ENCODE measurements at places on chromosomes 6 and 20. TPM values are rescaled to one million over a fixed set of nuclear protein-coding genes. Genes with fewer than 3 reads are reported as not detected.
A peak's percentile ranks its signal among the peaks of the same experiment; 100 is the strongest.

GRCh38 chr6:113953346-113953745 lies 17.6 kb downstream of the HDAC2 start:
- DNase-seq = peak; percentile 11

GRCh38 chr20:50399917-50400704 lies 110.1 kb upstream of the PTPN1 start:
- no peak for DNase-seq

GRCh38 chr6:20069021-20069522 lies 143.2 kb downstream of the MBOAT1 start:
- DNase-seq = no peak

The NKX2-2 gene
- total RNA-seq = not detected

- no peak for DNase-seq
Measured at GRCh38 chr6:119324718-119325117, 24.8 kb downstream of the MAN1A1 start.

DNA sequence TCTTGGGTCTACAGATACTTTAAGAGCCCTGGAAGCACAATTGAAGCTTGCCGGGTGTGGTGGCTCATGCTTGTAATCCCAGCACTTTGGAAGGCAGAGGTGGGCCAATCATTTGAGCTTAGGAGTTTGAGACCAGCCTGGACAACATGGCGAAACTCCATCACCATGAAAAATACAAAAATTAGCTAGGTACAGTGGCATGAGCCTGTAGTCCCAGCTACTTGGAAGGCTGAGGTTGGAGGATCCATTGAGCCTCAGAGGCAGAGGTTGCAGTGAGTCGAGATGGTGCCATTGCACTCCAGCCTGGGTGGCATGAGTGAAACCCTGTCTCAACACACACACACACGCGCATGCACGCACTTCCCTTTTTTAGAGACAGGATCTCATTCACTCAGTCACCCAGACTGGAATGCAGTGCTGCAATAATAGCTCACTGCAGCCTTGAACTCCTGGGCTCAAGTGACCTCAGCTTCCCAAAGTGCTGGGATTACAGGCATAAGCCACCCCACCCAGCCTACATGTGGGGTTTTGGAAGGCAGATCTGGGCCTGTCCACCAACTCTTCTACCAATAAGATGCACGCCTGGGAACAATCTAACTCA lies 182.5 kb upstream of the JARID2 start:
- peak; percentile 92 for DNase-seq

GRCh38 chr6:29509239-29509638 lies 21.5 kb upstream of the MAS1L start:
- DNase-seq = no peak

- DNase-seq = no peak
Measured at GRCh38 chr6:97919046-97919445, 636.0 kb upstream of the MMS22L start.

GRCh38 chr6:20791944-20792343 lies 257.7 kb downstream of the CDKAL1 start:
- DNase-seq = no peak

All from myocyte (in vitro differentiated cells).